ENCODE measurements at places on chromosomes 6 and 20.

DNA sequence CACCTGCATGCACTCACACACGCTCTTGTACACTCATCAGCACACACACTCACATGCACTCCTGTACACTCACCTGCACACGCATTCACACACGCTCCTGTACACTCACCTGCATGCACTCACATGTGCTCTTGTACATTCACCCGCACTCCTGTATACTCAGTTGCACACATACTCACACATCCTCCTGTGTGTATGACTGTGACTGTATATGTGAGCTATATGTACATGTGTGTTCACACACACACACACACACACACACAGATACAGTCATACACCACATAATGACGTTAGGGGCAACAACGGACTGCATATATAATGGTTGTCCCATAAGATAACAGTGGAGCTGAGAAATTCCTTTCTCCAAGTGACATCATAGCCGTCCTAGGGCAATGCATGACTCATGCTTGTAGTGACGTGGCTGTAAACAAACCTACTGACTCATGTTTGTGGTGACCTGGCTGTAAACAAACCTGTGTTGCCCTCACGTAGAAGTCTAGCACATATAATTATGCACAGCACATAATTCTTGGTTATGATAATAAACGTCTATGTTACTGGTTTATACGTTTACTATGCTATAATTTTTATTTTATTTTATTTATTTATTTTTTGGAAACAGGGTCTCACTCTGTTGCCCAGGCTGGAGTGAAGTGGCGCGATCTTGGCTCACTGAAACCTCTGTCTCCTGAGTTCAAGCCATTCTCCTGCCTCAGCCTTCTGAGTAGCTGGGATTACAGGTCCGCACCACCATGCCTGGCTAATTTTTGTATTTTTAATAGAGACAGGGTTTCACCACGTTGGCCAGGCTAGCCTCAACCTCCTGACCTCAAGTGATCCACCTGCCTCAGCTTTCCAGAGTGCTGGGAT is 22.8 kb upstream of the TAF4 start:
- no peak for DNase-seq

- DNase-seq: no peak
Measured at GRCh38 chr20:51528263-51529027, 14.1 kb downstream of the NFATC2 start.

DNA sequence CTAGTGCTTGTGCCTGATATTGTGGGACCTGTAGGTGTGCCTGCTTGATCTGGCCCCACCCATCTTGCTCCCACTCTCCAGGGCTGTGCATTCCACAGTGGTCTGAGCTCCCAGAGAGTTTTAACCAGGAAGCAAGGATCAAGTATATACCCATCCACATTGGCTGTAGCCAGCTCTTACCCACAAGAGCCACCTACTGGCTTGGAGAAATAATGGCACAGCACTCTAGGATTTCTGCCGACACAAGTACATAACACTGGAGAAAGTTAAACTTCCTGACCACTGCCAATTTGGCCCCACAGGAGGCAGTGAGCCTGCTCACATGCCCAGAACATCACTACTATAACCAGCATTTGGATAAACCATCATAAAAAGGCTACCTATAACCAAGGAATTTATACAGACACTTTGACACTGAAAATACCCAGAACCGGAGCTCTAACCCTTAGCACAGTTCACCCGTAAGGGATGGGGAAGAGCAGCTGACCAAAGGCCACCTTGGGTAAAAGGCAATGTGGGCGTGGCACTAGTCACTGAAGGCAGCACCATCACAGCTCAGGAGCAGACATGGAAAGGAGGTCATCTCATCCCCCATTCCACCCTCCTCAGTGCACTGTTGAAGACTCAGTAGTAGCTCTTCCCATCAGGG is 440.4 kb downstream of the BTBD3 start:
- no peak for DNase-seq

GRCh38 chr6:37668251-37668650 is 29.4 kb downstream of the MDGA1 start:
- no peak for DNase-seq

DNA sequence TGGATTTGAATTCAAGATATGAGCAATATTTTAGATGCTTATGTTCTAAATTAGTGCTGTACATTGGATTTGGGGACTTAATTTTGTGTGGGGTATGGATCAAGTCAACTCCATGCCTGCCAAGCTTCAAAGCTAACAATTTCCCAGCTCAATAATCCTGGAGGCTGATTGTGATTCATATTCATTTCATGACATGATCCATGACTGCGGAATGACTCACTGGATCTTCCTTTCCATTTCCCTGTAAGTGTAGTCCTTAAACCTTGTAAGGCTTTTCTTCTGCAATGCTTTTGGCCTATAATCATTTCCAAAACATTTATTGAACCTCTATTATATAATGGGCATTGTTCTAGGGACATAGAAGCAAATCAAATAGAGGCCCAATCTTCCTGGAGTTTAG is 44.7 kb upstream of the CCN2 start:
- no peak for DNase-seq

GRCh38 chr6:10278746-10279145 is 136.1 kb downstream of the TFAP2A start:
- no peak for DNase-seq

DNA sequence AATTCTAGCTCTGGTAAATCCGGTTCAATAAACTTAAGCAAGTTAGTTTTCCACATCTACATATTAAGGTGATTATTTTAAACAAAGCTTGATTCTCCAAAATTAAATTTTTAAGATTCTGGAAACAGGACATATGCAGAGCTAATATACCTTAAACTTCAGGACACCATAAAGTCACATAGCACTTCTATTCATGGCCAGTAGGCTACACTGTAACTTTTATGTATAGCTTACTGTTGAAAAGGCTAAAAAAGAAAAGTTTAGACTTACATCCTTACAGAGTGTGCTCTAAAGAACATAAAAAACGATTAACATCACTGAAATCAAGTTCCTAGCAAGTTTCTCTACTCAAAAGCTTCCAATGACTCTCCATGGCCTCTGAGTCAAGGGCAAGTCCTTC is 224.7 kb downstream of the PTPRK start:
- no peak for DNase-seq

GRCh38 chr20:16930656-16931055 is 182.5 kb downstream of the OTOR start:
- DNase-seq: no peak

Data from activated B cell treated with CpG ODN at 0.5 μM for 24 hours (primary cell).